Posterior cingulate gyrus (tissue), 11 donors: ENCODE measurements at places on chromosomes 3 and 15.
A peak's percentile ranks its signal among the peaks of the same experiment; 100 is the strongest.

DNA sequence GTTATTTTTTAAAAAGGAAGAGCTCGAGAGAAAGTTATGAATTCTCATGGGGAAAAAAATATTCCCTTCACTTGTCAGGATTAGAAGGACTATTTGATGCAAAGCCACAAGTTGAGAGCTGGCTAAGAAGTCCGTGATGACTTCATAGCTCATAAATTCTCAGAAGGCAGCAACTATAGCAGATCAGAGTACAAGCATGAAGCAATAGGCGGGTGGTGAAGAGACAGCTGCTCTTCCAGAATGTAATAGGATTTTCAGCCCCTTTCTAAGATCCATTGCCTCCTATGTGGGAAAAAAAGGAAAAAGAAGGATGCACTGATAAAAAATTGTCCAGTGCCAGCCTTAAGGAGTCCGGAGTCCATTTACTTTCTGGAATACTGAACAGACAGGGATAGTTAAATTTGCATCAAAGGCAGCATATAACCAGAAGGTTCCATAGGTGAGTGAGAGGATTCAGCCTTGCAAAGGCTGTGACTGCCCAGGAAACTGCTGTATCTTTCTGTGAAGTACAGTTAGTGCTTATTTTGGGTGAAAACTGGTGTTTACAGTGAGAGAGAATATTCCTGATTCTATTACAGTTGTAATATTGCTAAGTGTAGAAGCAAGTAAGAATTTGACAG lies 929.5 kb upstream of the ALCAM start:
- DNase-seq, result no peak

DNA sequence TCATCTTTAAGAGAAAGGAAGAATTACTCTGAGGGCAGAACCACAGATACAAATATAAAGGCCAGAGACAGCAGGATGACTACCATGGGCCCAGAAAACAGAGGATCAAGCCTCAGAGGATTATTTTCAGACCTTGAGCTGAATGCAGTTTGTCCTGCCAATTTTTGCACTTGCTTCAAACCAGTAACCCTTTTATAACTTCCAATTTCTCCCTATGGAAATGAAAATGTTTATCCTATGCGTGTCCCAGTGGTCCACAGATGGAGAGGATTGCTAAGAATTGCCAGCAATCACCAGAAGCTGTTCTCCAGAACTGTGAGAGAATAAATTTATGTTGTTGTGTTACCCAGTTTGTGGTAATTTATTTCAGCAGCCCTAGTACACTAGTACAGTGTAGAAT lies 26.4 kb upstream of the MME start:
- DNase-seq, result no peak

GRCh38 chr3:69791919-69792399 lies 52.7 kb downstream of the MITF start:
- no peak for DNase-seq

GRCh38 chr3:7760718-7761117 lies 740.9 kb upstream of the LMCD1 start:
- no peak for DNase-seq

- DNase-seq, result no peak
Measured at GRCh38 chr3:33883538-33883950, 85.1 kb downstream of the PDCD6IP start.

DNA sequence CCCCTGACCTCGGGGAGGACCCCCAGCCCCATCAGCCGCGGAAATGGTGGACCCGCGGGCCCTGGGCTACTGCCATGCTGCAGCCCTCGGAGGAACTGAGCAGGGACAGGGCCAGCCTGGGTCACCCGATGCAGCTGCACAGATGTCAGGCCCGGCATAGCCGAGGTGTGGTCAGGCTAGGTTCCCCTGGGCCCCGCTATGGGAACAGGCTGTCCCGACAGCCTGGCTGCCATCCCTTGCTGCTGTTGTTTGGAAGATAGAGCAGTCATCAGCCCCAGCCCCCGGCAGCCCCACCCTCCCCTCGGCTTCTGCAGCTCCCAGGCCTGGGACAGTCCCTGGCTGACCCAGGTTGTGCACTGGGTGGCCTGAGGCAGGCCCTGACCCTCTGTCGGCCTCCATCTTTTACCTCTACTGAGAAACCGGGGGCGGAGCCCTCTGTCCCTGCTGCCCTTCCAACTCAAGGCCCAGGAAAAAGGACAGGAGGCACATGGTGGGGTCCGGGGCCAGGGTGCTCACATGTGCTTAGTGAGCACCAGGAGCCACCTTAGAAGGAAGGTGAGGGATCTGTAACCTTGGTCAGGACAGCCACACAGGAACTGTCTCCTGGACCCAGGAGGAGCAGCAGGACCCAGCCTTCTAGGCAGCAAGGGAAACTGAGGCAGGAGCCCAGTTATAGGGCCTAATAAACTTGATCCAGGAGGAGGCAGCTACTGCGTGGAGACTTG lies 31.5 kb upstream of the FBLN2 start:
- DNase-seq, result no peak

- DNase-seq, result no peak
Measured at GRCh38 chr15:87347806-87348515, 908.6 kb downstream of the NTRK3 start.

DNA sequence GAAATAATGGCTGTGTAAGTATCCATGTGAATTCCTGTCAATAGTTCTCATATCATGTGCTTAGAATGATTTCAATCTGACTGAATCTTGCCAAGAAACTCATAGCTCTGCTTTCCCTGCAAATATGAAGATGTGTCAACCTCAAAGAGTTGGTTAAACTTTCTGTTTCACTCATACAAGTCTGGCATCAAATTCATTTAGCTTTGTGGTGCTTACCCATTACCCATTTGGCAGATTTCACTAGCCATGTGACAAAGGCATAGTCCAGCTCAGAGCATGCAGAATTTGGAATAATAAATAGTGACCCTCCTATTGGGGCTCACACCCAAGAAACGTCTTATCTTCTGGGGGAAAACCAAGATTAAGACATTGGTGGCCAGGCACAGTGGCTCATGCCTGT lies 256.6 kb upstream of the TPRG1 start:
- no peak for DNase-seq

- DNase-seq, result no peak
Measured at GRCh38 chr15:52529341-52529924, 753 bp upstream of the MYO5A start.

- DNase-seq, result no peak
Measured at GRCh38 chr3:59436164-59436958, 386.5 kb upstream of the CFAP20DC start.

DNA sequence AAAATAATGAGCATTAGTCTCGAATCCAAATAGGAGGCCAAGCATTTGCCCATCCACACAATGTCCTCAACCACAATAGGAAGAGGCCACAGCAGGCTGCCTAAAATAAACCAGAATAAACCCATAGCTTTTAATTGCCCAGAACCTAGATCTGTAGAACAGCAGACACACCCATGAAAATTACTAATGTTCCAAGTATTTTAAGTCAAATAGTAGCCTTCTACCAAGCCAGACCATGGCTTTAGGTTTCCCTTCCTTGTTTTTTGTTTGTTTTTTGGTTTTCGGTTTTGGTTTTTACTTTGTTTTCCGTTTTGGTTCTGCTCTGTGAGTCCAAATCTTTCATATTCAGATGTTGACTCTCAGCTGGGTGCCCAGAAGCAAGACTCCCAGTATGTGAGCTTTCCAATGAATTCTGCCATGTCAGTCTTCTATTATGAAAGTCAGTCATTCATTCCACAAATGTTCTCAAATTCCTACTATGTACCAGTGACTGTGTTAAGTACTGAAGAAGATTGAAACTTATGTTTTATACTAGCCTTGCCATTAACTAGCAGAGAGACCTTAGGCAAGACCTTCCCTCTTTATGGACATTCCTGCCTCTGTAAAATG lies 57.8 kb upstream of the BOC start:
- no peak for DNase-seq

DNA sequence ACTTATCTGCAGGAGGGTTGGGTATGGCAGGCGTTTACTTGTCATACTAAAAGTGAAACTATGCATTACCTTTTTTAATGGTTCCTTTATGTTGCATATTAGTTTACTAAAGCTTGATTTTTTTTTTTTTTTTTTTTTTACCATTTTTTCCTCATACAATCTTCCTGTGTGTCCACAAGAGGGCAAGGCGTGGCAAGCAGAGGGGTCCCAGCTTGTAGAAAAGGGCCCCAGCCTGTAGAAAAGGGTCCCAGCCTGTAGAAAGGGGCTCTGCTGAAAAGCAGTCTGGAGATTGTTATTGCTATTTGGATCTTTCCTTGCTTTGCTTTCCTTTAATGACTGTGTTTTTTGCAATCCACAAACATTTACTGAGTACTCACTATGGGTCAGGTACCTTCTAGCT lies 21.9 kb downstream of the MKRN2 start:
- DNase-seq, result no peak

DNA sequence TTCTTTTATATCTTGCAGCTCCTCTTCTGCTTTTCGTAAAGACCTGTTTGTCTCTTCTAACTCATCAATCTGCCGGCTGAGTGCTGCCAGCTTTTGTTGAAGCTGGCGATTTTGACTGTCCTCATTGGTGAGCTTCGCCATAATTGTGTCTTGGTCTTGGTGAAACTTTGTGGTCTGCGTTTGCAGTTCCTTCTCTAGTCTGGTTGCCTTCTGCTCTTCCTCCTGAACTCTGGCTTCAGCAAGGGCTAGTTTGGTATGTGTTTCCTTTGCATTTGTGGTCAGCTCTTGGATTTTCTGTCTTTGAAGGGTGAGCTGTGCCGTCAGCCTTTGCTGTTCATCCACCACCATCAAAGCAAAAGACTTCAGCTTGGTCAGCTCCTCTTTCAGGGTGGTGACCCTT lies 32.9 kb downstream of the CMSS1 start:
- DNase-seq, result no peak

- DNase-seq, result no peak
Measured at GRCh38 chr3:133492159-133492741, 81.2 kb upstream of the CDV3 start.

- no peak for DNase-seq
Measured at GRCh38 chr3:8853081-8853480, 83.7 kb upstream of the OXTR start.

- DNase-seq, result no peak
Measured at GRCh38 chr3:53773021-53773436, 73.2 kb downstream of the CHDH start.

- peak; percentile 81 for DNase-seq
Measured at GRCh38 chr15:44536302-44536961, 515 bp upstream of the EIF3J start.

DNA sequence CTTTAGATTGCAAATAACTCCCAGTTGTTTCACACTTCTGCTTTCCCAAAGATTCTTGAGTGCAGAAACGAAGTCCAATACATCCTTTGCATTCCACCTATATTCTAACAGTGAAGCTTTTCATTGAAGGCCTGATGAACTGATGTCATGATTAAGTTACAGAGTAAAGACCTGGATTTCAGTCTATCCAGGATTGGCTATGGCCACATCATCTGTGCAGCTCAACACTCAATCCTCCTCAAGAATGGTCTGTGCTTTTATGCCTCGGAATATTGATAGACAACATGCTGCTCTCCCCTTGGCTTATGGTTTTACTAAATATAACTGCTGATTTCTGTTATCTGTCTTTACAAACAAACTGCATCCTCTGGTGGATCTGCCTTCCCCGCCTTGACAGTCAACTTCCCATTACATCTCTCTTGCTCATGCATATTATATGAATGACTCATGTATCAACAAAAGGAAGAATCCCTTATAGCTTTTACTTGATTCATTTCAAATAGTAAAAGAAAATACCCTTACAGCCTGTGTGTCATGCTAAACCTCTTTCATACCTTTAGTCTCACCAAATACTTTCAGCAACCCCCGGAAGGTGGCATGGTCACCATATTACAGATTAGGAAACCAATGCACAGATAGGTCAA lies 59.5 kb downstream of the SCN11A start:
- no peak for DNase-seq

GRCh38 chr3:184602372-184603150 lies 41.0 kb downstream of the EPHB3 start:
- DNase-seq, result no peak

DNA sequence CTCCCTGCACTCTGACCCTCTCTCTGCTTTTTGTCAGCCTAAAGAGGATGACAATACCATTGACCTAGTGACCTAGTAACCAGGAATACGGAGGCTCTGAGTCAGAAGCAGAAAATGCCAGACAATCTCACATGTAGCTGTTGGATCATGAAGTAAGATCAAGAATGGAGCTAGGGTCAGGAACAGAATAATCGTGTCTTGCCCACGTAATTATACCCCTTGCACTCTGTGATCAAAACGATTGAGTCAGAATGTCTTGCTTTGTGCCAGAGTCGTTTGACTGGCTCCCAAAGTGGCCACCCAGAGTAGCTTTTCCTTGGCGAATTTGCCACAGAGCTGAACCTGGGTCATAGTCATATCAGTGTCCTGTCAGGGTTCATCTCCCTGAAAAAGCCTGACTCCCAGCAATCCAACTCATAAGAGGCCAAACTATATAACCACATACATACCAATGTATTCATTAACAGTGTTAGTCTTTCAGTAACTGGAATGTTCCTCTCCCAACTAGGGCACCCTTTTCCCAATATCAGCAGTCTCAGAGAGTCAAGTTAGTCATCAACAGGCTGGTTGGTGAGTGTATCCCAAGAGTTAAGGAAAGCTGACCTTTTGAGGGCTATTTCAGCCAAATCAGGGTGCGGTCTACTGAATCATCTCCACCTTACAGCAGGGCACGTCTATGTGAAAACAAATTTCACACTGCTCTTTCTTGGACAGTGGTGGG lies 5.0 kb upstream of the CDV3 start:
- no peak for DNase-seq

GRCh38 chr15:63848879-63849551 lies 15.3 kb upstream of the HERC1 start:
- DNase-seq, result no peak

GRCh38 chr3:42853056-42853455 lies 22.6 kb downstream of the CYP8B1 start:
- DNase-seq, result no peak

DNA sequence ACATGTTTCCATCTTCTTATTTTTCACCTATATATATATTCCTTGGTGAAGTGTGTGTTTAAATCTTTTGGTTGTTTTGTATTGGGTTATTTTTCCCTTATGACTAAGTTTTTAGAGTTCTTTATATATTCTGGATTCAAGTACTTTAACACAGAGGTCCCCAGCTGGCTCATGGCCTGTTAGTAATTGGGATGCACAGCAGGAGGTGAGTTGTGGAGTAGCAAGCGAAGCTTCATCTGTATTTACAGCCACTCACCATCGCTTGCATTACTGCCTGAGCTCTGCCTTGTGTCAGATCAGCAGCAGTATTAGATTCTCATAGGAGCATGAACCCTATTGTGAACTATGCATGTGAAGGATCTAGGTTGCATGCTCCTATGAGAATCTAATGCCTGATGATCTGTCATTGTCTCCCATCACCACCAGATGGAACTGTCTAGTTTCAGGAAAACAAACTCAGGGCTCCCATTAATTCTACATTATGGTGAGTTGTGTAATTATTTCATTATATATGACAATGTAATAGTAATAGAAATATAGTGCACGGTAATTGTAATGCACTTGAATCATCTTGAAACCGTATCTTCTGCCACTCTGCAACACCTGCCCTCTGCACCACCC lies 151.6 kb downstream of the RSRC1 start:
- DNase-seq, result no peak

- DNase-seq, result no peak
Measured at GRCh38 chr3:156029208-156029607, 91.2 kb upstream of the KCNAB1 start.

- no peak for DNase-seq
Measured at GRCh38 chr3:18288243-18288642, 136.9 kb downstream of the SATB1 start.

- no peak for DNase-seq
Measured at GRCh38 chr3:69511361-69511760, 125.5 kb upstream of the FRMD4B start.

- DNase-seq, result no peak
Measured at GRCh38 chr15:71853543-71853942, 43.2 kb downstream of the NR2E3 start.

- peak; percentile 67 for DNase-seq
Measured at GRCh38 chr15:73369154-73369694, 466 bp upstream of the HCN4 start.
